ENCODE measurements at places on chromosomes 4 and X.

GRCh38 chr4:168128601-168129000 is 36.3 kb downstream of the ANXA10 start:
- no peak for DNase-seq

GRCh38 chrX:38661561-38661960 is 100.2 kb downstream of the TSPAN7 start:
- no peak for DNase-seq

GRCh38 chrX:43718081-43718480 is 62.0 kb downstream of the MAOA start:
- DNase-seq = no peak

DNA sequence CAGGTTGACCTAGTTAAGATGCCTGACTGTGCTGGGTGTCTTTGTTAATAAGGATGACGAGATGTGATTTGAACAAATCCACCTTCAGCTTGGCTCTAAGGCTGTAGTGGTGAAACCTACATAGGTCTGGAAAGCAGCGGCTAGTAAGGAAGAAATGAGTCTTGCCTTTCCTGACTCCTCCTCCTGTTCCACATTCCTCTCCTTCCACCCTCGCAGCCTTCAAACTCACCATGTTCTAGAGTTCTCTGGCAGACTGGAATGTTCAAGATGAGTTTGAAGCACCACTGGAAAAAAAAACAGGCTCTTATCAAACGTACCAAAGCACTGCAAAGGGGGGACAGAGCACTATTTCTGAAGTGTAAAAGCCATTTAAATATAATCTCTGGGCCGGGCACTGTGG is 395.4 kb downstream of the BMPR1B start:
- DNase-seq = no peak

GRCh38 chr4:78749972-78750727 is 26.0 kb upstream of the BMP2K start:
- no peak for DNase-seq

- no peak for DNase-seq
Measured at GRCh38 chr4:17589355-17589754, 12.4 kb downstream of the LAP3 start.

DNA sequence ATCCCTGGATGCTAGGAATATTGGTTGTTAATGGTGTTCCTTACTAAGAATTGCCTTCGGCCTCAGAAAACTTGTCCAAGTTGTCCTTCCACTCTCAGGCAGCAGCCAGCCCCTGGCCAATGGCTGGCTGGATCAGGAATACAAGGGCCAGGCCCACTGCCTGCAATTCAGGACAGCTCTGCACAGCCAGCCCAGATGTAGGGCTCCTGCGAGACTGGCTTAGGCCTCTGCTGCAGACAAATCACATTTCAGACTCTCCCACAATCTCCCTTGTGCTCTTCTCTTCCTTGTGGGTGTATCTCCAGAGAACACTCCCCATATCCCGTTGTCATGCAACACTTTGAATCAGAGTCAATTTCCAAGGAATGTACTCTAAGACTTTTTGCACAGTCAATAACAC is 747.6 kb upstream of the FTHL17 start:
- no peak for DNase-seq

DNA sequence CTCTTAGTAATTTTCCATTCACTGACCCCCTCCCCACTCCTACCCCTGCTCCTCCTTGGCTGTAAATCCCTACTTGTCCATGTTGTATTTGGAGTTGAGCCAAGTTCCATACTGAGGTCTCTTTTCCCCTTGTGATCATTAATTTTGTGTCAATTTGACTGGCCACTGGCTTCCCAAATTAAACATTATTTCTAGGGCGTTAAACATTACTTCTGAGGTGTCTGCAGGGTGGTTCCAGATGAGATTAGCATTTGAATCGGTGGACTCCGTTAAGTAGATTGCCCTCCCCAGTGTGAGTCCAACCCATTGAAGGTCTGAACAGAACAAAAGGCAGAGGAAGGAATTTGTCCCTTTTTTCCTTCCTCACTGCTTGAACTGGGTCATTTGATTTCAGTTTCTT is 25.7 kb downstream of the SLC39A8 start:
- DNase-seq = no peak

- no peak for DNase-seq
Measured at GRCh38 chrX:37425370-37425769, 76.2 kb downstream of the PRRG1 start.

GRCh38 chr4:98673978-98674377 is 15.6 kb upstream of the TSPAN5 start:
- no peak for DNase-seq

- no peak for DNase-seq
Measured at GRCh38 chr4:80452768-80453167, 117.2 kb downstream of the CFAP299 start.

DNA sequence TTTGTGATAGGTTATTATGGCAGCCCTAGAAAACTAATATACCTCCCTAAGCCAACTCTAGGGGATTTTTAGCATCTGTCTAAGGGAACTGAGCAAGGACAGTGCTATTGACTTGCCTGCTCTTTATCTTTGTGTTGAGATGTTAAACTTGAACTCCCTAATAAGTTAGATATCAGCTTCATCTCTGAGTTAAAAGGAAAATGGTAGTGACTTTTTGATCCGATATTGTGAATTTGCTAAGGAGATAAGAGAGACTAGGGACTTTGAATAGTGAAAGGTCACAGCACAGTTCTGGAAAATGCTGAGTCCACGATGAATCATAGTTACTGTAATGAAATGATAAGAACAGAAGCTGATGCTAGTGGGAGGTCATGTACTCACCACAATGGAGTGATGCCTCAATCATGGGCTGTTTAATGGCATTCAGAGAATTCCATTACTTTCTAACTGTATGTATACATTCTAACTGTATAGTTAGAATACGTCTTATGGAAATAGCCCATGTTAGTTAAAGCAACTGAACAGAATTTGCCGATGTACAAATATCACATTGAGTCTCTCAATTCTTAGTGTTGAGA is 147.2 kb downstream of the GLRA3 start:
- no peak for DNase-seq

DNA sequence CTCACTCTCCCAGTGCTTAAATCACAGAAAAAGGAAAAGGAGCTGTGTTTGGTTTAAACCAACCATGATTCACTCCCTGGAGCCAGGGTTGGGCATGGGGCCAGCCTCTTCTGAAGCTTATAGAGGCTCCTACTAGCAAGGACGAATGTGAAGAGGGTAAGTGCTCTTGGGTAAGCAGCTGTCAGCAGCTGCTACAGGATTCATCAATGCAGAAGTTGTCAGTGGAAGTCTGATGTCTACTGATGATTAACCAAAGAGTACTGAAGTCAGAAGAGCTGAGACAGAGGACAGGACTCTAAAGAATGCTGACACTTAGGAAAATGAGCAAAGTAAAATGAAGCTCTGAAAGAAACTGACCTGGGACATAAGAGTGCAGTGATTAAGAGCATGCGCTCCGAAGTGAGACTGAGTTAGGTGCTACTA is 32.7 kb upstream of the JADE1 start:
- no peak for DNase-seq

GRCh38 chrX:112008724-112009123 is 73.9 kb downstream of the TRPC5 start:
- no peak for DNase-seq

DNA sequence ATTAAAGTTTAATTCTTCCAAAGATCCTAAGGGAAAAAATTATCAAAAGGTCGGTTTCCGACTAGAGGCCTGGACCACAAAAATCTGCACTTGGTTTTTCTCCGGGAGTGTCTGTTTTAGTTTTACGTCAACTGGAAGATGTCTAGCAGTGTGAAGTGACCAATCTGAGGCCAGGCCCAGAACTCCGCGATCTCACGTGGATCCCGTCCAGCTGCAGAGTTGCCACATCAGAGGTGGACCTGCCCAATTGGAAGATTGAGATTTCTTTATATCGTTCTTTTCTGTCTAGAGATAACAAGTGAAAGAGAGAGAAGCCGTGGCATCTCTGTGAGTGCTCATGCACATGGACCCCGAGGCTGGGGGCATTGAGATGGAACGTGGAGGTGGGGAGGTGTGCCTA is 115.8 kb downstream of the AFF1 start:
- DNase-seq = no peak

- DNase-seq = no peak
Measured at GRCh38 chr4:133866328-133866699, 335.3 kb downstream of the PABPC4L start.

DNA sequence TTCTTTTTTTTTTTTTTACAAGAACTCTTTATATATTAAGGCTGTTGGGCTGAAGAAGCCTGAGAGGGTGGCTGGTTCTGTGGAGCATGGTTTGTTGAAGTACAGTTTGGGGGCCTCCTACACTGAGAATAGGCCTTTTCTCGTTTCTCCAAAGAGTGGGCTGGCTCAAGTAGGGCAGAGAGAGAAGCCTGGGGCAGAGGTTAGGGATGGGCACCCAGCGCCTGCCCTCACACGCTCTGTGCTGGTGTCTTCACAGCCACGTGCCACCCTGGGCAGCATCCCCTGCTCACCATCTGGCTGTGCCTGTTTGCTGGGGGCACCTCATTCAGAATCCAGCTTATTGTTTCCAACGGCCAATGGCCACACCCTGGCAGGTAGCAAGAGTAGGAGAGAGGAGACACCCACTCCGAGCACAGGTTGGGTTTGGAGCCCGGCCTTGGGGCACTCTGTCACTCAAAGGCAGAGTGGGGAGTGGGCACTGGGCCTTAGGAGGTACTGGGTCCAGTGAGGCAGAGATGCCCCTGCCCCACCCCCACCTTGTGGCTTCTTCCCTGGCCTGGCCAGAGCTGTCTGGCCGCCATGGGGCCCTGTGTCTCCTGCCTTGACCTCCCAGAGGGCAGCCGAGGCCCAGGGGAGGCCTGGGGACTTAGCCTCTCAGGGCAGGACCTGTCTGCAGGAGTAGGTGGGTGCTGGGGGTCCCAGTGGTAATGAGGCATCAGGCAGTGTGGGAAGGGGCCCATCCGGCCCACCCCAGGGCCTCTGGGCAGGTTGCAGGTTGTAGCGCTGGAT is 2.9 kb downstream of the MSANTD1 start:
- DNase-seq = no peak

DNA sequence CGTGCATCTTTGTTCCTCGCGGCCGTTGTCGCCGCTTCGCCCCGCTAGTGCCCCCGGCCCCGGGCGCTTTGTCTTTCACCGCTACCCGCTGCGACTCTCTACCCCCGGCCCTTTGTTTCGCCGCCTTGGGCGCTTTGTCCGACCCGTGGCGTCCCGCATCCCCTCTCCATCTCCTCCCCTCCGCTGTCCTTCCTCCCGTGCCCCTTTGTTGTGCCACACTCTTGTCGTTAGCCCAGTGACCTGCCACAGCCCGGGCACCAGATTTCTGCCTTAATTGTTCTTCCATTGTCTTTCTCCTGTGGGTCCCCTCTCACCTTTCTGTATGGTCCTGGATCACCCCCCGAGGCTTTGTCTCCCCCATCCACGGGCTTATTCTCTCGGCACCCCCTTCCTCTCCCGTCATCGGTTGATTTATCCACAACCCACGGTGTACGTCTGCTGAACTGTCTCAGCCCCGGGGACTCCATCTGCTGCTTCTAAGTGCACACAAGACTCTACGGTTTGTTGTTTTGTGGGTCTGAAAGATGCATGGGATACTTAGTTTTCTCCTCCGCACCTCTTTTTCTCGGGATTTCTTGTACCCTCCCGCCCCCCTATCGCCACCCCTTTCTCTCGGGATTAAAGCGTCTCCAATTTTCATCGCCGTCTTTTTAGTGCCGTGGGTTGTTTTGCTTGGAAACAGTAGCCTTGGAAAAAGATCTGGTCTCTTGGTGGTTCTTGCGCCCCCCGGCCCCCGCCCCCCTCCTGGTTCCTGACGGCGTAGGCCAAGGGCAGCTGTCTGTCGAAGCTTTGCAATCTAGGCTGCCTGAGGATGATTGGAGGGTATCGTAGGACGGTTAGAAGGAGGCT is 783 bp downstream of the RBPJ start:
- no peak for DNase-seq

DNA sequence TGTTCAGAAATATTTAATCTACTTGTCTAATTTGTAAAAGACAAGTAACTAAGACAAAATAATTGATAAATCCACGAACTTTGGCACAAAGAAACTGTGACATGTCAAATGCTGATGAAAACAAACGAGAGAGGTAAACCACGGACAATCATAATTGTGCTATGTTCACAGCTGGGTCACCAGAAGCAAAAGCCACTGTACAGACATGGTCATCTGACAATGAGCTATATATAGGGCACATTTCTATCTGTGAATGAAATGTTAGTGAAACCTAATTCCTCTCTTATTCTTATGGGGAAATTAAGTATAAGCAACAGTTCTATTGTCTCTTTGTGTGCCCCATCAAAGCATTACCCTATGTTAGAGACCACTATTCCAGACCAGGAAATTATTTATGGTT is 444.0 kb upstream of the TRAM1L1 start:
- no peak for DNase-seq

GRCh38 chrX:15988661-15989603 is 134.3 kb upstream of the AP1S2 start:
- DNase-seq = no peak

DNA sequence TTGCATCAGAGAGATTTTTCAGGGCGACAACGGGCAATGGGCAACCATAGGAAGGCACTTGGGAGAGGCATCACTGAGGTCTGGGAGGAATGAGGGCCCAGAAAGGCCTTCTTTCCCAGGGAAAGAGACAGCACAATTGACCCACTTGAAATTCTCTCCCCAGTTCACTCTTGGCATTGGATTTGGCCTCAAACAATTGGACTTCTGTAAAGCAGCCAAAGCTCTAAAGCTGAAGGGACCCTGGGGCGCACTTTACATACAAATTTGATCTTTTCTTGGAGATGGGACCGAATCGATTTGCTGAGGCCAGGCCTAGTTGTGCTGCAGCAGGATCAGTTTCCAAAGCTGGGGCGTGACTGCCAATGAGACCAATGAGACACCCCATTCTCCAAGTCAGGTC is 3.2 kb downstream of the ARHGAP36 start:
- no peak for DNase-seq

Data from activated T-helper 1 cell treated with Interleukin-2 at 50 U/mL for 16 hours (primary cell).